Frontal cortex (tissue), 4 donors: ENCODE measurements at places on chromosomes 5 and 9.
A peak's percentile ranks its signal among the peaks of the same experiment; 100 is the strongest.

DNA sequence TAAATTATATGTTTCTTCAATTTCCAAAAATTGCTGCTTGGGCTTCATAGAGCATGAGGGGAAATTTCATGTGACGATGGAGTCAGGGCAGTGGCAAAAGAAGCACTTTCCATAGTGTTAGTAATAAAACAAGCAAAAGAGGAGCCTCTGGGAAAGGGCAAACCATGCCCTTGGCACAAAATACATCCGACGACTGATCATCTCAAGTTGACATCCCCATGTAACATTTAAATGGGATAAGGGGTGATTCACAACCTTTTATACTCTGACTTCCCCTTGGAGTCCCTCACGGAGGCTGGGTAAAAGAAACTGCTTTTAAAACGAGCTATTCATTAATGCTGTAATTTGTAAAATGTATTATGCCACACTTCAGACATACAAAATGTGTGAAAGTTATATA, 161.4 kb upstream of the DMRT1 start:
- DNase-seq: no peak

DNA sequence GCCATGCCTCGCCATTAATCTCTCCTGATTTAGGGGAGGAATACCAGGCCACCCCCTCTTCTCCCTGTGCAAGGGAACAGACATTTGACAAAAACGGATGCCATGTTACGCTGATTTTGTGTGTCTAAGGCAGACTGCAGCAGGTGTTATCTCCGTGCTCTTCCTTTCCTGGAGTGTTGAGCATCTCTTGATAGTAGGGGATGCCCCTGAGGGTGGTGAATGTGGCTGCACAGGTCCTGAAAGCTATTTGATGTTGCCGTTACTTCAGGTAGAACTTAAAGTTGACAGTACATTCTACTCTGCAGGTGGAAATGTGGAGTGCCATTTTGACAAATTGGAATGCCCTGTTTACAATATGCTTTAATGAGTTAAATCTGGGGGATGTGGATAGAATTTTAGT, 21.5 kb downstream of the TENT4A start:
- DNase-seq: no peak

GRCh38 chr9:65432051-65432450, 147.0 kb upstream of the FOXD4L5 start:
- no peak for DNase-seq

GRCh38 chr9:28938981-28939380, 1365.7 kb upstream of the C9orf72 start:
- DNase-seq: no peak

DNA sequence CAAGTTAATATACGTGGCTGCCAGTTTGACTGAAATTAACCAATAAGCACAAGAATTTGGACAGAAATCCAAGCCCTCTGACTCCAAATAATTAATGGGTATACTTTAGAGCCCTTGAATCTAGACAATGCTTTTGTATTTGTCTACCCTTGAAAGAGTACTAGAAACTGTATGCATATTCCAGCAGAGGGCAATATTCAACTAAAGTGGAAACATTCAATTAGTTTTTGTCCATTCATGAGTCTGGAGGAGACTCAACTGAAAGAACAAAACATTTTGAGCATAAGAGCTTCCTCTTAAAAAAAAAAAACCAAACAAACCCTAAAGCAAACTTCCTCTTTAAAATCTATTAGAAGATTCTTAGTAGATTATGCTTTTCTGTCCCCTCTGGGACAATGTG, 157.8 kb downstream of the ARHGEF28 start:
- DNase-seq: no peak

DNA sequence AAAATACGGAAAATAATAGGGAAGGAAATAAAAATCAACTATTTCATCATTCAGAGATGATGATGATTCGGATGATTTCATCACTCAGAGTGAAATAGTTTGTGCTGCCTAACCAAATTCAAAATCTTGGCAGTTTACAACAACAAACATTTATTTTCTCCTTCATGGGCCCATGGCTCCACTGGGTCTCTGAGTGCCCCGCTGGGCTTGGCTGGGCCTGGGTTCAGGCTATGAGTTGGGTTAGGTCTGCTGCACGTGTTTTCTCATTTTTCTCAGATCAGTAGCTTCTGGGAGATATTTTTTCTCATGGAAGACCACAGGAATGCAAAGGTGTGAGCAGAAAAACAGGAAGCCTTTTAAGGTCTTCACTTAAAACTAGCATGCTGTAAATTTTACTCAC, 24.0 kb upstream of the F2RL1 start:
- DNase-seq: no peak

GRCh38 chr5:81534441-81534840, 140.5 kb upstream of the ACOT12 start:
- DNase-seq: no peak

DNA sequence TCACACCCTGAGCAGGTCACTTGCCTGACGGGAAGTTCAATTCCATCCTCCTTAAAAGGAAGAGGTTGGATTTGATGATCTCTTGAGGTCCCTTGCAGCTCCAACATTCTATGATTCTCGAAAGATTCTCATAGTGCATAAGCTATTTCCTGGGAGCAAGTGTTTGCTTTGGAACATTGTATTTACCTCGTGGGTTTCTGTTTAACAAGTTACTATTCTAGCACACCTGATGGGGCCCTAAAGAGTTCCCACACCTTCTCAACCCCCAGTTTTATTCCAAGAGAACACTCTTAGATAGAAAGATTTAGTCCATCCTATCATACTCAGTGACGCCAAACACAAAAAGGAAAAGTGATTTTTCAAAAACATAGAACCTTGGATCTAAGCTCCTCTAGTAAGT, 23.4 kb downstream of the NR4A3 start:
- DNase-seq: no peak

DNA sequence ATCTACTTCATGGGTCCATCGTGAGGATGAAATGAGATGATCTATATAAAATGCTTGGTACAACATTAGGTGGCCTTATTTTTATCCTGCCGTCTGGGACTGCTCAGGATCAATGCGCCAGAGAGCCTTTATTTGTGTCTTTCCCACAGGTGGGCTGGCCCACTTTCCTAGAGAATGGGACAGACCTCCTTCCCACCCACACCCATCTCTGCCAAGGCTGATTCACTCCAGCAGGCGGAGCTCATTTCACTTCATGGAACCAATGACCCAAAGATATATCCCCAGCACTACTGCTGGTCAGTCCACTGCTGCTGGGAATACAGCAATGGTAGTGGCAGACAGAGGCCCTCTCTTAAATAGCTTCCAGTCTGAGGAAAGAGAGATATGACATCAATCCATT, 35.7 kb downstream of the TGFBI start:
- DNase-seq: no peak

- DNase-seq: no peak
Observed at GRCh38 chr9:84154320-84154719, 173.7 kb downstream of the RMI1 start.

GRCh38 chr9:17520268-17521064, 58.4 kb upstream of the SH3GL2 start:
- no peak for DNase-seq

GRCh38 chr5:177132136-177133095, 1.2 kb upstream of the NSD1 start:
- peak; percentile 68 for DNase-seq

GRCh38 chr5:58849223-58849622, 266.3 kb downstream of the RAB3C start:
- DNase-seq: no peak

GRCh38 chr5:170760113-170760512, 23.4 kb upstream of the GABRP start:
- DNase-seq: no peak

- no peak for DNase-seq
Observed at GRCh38 chr9:14812806-14813205, 90.3 kb upstream of the CER1 start.

GRCh38 chr9:132184124-132184523, 22.3 kb downstream of the NTNG2 start:
- no peak for DNase-seq

DNA sequence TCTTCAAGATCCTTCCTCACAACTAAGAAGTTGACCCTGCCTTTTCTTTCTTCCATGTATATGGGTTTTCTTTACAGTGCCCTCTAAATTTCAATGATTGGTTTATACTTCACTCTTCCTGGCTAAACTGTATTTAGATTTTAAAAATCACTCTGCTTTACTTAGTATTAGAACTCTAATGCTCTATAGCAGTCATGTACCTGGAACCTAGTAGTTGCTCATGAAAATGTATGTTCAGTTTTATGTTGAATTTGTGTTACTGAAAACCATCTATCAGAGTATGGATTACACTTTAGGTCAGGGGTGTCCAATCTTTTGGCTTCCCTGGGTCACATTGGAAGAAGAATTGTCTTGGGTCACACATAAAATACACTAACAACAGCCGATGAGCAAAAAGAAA, 1024.3 kb downstream of the NR2F1-AS1 start:
- DNase-seq: no peak

- peak; percentile 96 for DNase-seq
Observed at GRCh38 chr5:151080613-151081430, at the start of gene TNIP1. Gene TNIP1, minus strand, starts transcription at chr5:151081034. Its CDS starts 15,939 bp downstream, at chr5:151065095.

GRCh38 chr5:167982-168660, 23.2 kb upstream of the LRRC14B start:
- DNase-seq: no peak

DNA sequence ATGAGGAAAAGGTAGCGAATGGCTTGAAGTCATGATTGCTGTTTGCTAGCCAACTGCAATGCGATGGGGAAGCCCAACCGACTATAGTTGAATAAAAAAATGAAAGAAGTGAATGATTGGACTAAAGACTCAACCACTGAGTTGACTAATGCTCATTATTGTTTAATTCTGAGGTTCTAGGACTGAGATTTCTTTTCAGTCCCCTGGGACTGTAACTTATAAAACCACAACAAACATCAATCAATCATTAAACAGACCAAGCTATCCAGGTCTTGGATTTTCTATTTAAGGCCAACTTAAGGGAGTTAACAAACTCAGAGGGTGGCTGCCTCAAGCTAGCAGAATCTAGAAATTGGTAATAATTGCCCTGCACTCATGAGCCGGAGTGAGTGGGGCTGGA, 154.2 kb downstream of the DOCK2 start:
- no peak for DNase-seq

DNA sequence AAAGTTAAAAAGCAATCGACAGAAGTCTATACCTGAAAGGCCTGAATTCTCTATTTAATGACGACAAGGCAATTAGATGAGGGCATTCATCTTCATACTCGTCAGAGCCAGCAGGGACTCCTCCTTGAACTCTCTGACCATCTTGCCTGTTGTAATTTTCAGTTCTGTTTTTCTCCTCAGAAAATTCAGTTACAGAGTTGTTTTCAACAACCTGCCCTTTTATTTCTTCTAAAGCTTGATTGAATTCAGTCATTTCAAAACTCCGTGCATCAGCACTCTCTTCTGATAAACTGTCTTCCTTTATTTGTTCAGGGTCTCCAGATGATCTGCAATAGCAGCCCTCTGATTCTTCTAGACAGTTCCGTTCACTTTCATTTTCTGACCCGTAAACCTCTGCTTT, 15.6 kb downstream of the RIOK2 start:
- DNase-seq: no peak

GRCh38 chr9:34046784-34047379, 1.8 kb downstream of the UBAP2 start:
- no peak for DNase-seq

- no peak for DNase-seq
Observed at GRCh38 chr5:170110403-170111087, 4.8 kb downstream of the FOXI1 start.

GRCh38 chr5:62828742-62829603, 250.4 kb downstream of the LRRC70 start:
- no peak for DNase-seq

GRCh38 chr9:16205455-16205854, 652.6 kb downstream of the CCDC171 start:
- no peak for DNase-seq

- DNase-seq: no peak
Observed at GRCh38 chr5:15222156-15222555, 277.8 kb upstream of the FBXL7 start.

DNA sequence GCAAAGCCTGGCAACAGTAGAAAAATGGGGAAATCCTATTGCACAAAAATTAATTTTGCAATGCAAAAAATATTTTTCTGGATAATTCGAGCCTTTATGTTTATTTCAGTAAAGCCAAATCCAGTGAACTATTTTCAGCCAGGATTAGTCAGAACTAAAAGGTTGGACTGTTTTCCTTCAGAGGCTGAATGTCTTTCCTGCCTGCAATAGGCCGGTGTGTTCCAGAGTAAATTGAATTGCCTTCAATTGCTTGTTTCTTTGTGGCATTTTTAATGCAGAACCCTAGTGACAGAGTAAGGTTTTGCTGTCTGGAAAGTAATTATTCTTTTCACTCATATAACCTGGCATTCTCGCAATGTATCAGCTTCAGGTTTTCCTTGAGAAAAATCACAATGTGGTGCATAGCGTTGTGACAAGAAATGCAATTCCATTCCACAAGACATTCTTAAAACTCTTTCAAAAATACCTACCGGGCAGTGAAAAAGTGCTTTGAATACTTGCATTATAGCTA, 183.7 kb downstream of the GLIS3 start:
- no peak for DNase-seq

DNA sequence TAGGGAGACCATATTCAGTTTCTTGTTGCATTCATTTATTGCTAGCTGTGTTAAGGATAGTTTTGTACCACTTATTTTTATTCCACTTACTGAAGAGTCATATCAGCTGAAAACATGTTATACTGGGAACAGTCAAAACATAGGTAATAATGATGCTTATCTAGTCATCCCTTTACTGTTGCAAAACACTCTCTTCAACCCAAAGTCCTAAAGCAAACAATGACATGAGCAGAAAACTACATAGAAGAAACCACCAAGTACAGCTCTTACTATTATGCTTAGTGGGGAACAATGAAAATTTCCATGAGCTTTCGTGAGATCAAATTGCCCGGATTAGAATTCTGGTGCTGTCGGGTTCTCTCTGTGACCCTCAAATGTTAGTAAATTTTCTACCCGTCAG, 681.4 kb downstream of the NR2F1-AS1 start:
- DNase-seq: no peak

GRCh38 chr5:126104951-126105350, 318.3 kb upstream of the GRAMD2B start:
- DNase-seq: no peak

GRCh38 chr9:116524778-116525470, 162.2 kb upstream of the TRIM32 start:
- DNase-seq: no peak

- DNase-seq: no peak
Observed at GRCh38 chr5:11383506-11384095, 520.6 kb downstream of the CTNND2 start.

DNA sequence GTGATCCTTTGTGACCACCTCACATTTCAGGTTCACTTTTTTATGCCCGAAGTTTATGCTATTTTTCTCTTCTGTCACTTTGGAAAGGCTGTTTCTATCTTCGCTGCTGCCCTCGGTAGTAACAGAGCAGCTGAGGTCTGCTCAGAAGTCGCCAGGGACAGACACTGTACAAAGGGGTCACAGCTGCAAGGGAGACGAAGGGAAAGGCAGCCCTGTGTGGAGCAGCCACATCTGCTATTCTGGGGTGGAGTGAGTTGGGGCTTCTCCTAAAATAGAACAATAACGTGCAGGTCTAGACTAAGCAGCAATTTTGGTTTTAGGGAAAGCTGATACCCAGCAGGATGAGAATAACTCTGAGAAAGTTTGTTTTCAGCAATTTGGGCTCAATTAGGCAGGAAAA, 72.5 kb downstream of the ACTL7B start:
- no peak for DNase-seq
